Activated T-cell treated with anti-CD3 and anti-CD28 coated beads, Interleukin-2, amount 50 U/mL, for 4 hours (primary cell): ENCODE measurements at places on chromosomes 13 and 19.

DNA sequence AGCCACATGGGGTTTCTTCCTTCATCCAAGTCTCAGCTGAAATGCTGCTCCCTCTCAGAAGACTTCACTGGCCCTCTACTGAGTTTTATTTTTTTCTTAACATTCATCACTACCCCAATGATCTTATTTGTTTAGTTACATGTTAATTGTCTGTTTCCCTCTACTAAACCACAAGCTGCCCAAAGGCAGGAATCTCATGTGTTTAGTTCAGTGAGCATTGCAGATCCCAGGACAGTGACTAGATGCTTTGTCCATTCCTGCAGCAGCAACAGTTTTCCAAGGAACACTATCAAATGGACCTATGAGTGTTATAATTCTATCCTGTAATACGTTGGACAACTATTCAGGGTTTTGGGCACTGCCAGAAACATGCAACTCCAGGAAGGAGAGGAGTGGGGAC, 93.1 kb downstream of the RNASEH2B start:
- DNase-seq, result no peak

GRCh38 chr19:50713556-50714236, 5.9 kb downstream of the SHANK1 start:
- DNase-seq, result no peak

DNA sequence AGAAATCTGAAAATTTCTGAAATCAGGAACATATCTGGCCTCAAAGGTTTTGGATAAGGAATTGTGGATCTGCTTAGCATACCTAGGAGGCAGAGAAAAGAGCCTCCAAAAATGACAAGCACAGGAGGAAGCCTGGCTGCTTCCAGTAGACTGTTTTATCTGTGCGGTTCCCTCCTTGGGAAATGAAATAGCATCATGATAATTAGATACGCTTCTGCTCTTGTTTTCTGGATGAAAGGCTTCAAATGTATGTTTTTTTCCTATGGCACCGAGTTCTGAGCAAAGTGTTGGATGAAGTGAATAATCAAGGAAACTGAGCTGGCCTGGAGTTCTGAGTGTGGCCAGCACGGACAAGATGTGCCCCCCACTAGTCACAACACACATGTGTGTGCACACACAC, 19.8 kb upstream of the GPR12 start:
- no peak for DNase-seq

- no peak for DNase-seq
These were observed 49.5 kb downstream of the CHST8 start for GRCh38 chr19:33671211-33671610.

- no peak for DNase-seq
These were observed 97.8 kb upstream of the UBL3 start for GRCh38 chr13:29948244-29948643.

DNA sequence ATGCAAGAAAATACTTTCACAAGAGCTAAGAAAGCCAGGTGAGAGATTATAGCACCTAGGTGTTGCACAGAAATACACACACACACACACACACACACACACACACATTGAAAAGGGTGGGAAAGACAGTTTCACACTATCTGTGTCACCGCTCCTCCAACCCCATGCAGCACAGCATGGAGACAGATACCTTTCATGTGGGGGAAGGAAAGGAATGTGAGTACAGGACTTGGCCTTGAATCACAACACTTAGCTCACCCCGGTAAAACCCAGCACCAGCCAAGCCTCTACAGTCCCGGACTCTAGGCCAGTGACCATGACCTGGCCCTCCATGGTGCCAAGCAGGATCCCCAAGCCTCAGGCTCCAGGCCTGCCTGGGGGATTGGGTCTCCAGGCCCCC, 462.0 kb upstream of the SPRY2 start:
- DNase-seq, result no peak

DNA sequence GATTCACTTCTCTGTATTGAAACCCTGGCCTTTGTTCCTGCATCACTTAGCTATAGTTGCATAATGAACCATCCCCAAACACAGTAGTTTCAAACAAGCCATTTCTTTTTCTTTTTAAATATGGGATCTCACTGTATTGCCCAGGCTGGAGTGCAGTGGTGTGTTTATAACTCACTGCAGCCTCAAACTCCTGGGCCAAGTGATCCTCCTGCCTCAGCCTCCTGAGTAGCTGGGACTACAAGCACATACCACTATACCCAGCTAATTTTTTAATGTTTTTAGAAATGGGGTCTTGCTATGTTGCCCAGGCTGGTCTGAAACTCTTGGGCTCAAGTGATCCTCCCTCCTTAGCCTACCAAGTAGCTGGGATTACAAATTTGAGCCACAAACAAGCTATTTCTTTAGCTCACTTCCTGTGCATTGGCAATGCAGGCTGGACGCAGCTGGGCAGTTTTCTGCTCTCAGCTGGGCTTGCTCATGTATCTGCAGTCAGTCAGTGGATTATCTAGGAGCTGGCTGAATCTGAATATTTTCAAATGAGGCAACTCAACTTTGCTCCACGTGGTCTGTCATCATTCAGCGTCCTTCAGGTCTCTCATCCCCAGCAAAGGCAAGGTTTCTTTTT, 49.5 kb upstream of the SIN3B start:
- no peak for DNase-seq

DNA sequence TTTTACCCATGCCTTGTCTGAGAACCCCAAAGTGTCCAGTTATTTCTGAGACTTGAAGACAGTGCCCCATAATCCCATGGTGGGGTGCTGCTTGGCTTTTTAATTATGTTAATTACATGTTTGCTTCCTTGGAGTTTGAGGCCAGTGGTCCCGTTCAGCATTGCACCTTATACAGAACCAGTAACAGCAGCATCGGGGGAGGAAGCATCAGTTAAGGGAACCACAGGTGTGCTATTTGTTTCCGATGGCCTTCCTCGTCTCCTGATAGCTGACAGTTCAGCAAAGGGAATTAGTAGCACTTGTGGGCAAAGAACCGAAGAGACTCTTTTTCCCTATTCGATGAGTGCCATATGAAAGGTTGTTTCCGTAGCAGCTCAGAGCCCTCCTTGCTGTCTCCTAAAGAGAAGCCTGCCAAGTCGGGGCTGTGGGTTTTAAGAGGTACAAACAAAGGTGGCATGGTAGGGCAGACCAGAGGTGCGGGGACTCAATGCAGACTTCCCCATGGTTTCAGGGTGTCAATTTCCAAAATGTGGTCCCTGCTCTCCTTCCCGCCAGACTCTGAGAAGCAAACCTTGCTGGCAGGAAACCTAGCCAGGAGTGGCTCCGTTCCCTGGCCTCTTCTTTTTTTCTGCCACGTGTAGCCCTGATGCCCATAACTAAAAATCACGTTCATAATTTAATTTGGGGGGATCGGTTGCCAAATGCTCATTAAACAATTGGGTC, 225.2 kb upstream of the TSHZ3 start:
- DNase-seq, result no peak

GRCh38 chr13:106621833-106622232, 53.9 kb upstream of the ARGLU1 start:
- no peak for DNase-seq

DNA sequence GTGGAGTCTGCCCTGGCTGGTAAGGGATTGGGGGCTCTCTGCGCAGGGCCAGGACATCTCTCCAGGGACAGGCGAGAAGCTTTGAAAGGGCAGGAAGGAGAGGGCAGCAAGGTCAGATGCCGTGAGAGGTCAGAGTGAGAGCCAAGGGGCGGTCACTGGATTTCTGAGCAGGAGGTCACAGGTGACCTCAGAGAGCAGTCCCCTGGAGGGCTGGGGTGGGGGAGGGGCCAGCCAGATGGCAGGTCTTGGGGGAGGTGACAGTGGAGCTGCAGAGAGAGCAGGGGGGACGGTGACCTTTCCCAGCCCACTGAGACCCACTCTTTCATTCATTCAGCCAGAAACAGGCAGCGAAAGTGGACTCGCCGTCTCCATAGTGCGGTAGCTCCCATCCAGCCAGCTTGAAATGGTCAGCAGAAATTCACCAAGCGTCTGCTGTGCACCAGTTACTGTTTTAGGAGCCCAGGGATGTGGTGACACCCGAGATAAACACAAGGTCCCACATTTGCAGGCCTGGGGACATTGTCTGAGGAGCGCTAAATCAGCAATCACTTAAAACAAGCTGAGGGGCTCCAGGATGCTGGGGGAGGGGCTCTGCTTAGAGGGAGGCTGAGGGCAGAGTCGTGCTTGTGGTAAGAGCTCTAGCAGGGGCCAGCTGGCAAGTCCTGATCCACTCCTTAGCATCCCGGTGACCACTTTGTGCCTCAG, 10.2 kb downstream of the CARM1 start:
- DNase-seq, result no peak

GRCh38 chr13:29903996-29904395, 53.6 kb upstream of the UBL3 start:
- no peak for DNase-seq

- no peak for DNase-seq
These were observed 46.0 kb downstream of the MCF2L start for GRCh38 chr13:113014752-113015745.

DNA sequence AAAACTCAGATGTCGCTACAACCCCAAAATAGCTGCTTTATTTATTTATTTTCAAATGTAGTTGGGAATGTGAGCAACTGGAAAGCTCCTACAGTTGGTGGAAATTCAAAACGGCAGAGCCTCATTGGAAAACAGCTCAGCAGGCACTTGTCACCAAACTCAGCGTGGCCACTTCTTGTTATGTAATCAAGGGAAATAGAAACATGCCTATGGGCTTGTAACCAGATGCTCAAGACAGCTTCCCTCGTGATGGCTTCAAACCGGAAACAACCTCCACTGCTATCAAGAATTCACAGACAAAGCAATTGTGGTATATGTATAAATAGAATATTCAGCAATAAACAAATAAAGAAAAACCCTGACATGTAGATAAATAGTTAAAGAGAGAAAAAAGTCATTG, 627.8 kb upstream of the SLC10A2 start:
- no peak for DNase-seq

GRCh38 chr13:36903925-36904595, 16.0 kb downstream of the SMAD9 start:
- no peak for DNase-seq

DNA sequence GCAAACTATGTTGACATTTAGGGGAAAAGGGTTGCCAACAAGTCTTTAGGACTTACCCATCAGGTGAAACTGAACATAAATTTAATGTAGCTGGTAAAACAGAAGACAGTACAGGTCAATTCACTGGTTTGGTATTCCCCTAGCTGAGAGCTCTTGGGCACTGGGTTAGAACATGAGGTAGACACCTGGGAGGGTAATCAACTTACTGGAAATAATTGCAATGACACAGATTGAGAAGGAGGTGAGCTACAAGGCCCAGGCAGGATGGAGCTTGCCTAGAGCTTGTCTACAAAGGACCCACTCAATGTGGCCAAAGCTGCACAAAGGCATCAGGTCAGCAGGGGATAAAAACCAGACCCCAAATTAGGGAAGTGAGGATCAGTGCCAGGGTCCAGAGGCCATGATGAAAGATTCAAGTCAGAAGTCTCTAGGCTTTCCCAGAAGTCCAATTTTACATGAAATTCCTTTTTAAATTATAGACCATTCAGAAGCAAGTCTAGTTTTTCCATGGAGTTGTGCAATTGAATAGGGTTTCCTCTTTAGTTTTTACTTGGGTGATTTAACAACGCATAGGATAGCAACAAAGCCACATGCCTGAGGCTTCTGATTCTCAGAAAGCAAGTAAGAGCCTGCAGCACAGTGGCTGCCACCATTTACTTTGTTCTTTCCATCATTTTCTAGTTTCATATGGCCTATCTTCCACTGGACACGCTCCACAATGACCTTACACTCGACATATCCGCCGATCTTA, 194.0 kb downstream of the NDFIP2 start:
- DNase-seq, result no peak

- no peak for DNase-seq
These were observed 41.4 kb downstream of the KLF2 start for GRCh38 chr19:16366056-16366432.

DNA sequence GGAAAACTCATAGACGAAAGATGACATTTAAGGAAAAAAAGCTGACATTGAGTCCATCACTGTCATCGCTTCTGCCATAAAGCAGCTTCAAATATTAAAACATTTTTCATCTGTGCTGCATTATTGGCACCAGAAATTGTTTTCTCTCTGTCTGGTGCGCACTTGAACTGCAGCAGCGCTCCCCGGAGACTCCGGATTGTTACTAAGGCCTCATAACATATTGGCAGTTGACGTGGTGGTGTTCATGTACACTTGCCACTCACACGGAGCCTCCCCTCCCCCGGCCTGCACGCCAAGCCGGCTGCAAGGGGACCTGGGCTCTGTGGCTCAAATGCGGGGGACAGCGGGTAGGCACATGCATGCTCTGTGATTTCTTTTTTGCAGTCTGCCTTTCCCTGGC, 203.2 kb downstream of the TSHZ3 start:
- no peak for DNase-seq

GRCh38 chr19:17977021-17977420, 10.1 kb downstream of the KCNN1 start:
- DNase-seq, result no peak

GRCh38 chr19:3733549-3734309, 25.5 kb downstream of the TJP3 start:
- no peak for DNase-seq

DNA sequence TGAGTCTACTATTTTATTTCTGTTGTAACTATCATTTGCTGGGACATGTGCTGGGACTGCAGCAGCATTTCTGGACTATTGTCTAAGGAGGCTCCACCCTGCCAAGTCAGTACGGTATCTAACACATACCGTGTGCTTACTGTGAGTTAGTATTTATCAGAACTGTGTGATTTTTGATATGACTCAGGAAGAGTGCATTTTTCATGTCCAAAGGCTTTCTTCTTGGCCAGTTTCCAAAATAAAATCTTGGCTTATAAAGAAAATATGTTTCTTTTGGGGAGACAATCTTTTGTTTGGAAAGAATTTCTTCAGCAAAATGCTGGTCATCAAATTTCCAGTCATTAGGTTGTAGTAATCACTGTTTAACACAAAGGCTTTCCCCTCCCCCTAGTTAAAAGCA, 11.6 kb downstream of the PARP4 start:
- DNase-seq, result no peak

GRCh38 chr19:50024719-50025021, 502 bp downstream of the VRK3 start:
- DNase-seq, result no peak

GRCh38 chr19:13997631-13997962, 8.5 kb downstream of the RFX1 start:
- DNase-seq, result no peak

GRCh38 chr13:77714119-77714755, 16.8 kb downstream of the SLAIN1 start:
- DNase-seq, result no peak
